D721Med (cell line): ENCODE measurements at places on chromosomes 2 and 18.

- no peak for DNase-seq
Observed at GRCh38 chr2:226578879-226579278, 220.7 kb downstream of the IRS1 start.

DNA sequence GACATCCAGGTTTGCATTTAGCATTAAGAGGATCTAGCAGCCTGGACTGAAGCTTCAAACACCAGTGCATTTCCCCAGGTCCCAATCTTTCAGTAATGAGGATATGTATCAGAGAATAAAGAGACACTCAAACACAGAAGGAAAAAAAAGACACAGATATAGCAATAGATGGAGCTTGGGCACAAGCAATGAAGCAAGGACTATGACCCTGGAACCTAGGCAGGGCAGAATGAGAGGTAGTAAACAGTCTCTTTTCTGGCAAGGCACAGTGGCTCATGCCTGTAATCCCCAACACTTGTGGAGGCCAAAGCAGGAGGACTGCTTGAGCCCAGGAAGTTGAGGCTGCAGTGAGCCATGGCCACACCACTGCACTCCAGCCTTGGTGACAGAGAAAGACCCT is 80.7 kb upstream of the HNRNPA3 start:
- no peak for DNase-seq

GRCh38 chr2:185522472-185522871 is 216.1 kb upstream of the FSIP2 start:
- no peak for DNase-seq

- DNase-seq, result no peak
Observed at GRCh38 chr2:132849118-132849517, 179.1 kb upstream of the LYPD1 start.

GRCh38 chr2:105761931-105762515 is 17.3 kb downstream of the NCK2 start:
- DNase-seq, result no peak

DNA sequence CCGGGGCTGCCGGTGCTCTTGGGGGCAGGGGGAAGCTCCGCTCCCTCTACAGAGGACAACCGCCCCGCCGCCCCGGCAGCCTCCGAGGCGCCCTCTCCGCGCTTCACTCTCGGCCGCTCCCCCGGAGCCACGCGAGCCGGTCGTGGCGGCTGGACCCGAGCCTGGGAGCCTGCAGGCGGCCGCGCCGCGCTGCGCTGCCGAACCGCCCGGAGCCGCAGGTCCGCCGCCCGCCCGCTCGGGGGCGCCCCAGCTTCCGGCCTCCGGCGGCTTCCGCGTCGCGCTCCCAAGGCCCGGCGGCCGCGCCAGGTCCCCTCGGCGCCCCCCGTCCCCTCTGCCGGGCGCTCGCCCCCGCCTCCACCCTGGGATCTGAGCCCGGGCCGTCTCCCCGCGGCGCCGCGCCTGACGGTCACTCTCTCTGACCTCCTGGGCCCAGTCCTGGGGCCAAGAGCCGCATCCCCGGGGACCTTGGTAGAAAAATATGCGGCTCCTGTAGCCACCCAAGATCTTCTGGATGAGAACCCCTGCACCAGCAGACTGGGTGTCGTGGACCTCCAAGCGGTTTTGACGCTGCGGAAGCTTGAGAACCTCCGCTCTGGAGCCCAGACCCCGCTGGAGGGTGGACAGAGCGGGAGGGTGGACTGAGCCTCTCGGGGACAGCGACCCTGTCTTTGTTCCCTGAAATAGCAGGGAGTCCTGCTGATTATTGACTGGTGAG is 44.3 kb downstream of the SERTAD2 start:
- no peak for DNase-seq

GRCh38 chr2:58794103-58794502 is 553.0 kb upstream of the FANCL start:
- DNase-seq, result no peak
